ENCODE measurements at places on chromosomes 7 and 10.

- ATAC-seq = peak; percentile 99
Measured at GRCh38 chr10:73167783-73168464, at the start of the genes ECD and FAM149B1. ECD (minus strand) TSS chr10:73168008; CDS start chr10:73163937, 4,071 bp downstream. FAM149B1 (plus strand) TSS chr10:73168119; CDS start chr10:73168340, 221 bp downstream.

- ATAC-seq = no peak
Measured at GRCh38 chr7:101435461-101436220, 73.0 kb downstream of the COL26A1 start.

- no peak for ATAC-seq
Measured at GRCh38 chr7:187227-187927, 5.0 kb upstream of the FAM20C start.

DNA sequence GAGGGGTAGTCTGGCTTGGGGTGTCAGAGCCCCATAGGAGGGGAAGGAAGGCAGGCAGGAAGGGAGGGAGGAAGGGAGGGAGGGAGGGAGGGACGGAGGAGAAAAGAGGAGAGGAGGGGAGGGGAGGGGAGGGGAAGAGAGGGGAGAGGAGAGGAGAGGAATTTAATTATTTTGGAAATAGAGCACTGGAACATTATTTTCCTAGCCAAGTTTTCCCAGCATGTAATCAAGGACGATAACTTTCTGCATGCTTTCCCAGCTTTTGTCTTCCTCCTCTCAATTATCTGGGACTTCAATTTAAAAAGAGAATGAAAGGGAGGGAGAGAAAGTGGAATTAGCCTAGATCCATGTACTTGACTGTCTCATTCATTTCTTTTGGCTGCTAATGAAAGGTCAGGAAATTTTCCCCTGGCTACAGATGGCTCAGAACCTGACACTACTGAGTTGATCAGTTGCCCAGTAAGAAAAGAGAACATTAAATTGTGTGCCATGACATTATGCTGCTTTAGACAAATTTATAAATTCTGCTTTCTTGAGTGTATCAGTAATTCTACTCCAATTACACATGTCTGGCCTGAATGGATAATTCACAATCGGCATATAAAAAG, 148.8 kb downstream of the LRRC4 start:
- ATAC-seq = no peak

GRCh38 chr7:6170571-6171531, 101.6 kb downstream of the CYTH3 start:
- ATAC-seq = no peak

- peak; percentile 14 for ATAC-seq
Measured at GRCh38 chr10:76252733-76253132, 821.3 kb downstream of the LRMDA start.

DNA sequence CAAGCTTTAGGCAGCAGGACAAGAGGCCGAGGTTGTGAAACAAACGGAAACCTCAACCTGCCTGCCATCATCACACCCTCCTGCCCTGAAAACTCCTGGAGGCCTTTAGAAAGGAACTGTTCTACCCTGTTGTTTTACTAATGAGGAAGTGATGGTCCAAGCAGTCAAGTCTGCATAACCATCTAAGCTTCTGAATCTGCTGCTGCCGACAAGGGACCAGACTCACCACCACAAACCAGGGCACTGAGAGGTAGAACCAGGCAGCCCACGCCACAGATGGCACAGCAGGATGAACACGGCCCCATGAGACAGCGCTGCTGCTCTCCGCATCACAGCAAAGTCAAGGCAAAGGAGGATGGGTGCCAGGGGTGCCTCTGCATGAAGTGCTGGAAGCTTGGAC, 209.4 kb downstream of the CELF2 start:
- no peak for ATAC-seq

DNA sequence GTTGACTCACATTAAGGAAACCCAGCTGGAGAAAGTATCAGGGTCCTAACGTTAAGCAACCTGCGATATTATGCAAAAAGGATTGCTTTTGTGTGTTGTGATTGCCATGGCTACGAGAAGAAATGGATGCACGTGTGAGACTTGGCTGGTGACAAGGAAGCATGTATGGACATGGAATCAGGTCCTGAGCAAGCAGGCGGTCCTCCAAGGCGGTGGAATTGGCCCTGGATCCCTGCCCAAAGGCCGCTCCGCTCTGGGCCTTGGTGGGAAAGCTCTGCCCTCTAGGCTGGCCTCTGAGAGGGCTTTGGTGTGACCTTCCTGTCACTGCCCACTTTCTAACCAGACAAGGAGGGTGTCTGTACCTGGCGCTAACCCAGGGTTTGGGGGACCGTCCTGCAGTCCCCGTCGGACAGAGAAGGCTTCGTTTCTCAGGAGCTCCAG, 192.1 kb downstream of the EBF3 start:
- no peak for ATAC-seq

- ATAC-seq = no peak
Measured at GRCh38 chr7:100022621-100023020, 7.2 kb downstream of the ZKSCAN1 start.

GRCh38 chr10:8247191-8247590, 192.7 kb downstream of the GATA3 start:
- ATAC-seq = no peak

DNA sequence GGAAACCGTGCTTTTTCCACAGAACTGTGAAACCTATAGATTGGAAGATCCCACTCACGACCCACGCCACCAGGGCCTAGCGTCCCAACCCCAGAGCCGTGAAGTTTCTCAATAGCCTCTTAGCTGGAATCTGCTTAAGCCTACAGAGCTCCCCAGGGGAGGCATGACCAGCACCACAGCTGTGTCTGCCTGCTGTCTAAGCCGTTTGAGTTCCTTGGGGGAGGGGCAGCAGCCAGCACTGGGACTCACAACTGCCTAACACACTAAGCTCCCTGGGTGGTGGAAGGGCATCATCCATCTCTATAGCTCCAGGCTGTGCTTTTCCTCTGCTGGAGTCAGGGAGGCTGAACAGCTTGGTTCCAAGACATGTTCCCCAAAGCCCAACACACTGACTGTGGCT, 26.0 kb upstream of the TMEM140 start:
- no peak for ATAC-seq

- ATAC-seq = no peak
Measured at GRCh38 chr10:21261842-21262294, 263.6 kb downstream of the SKIDA1 start.

DNA sequence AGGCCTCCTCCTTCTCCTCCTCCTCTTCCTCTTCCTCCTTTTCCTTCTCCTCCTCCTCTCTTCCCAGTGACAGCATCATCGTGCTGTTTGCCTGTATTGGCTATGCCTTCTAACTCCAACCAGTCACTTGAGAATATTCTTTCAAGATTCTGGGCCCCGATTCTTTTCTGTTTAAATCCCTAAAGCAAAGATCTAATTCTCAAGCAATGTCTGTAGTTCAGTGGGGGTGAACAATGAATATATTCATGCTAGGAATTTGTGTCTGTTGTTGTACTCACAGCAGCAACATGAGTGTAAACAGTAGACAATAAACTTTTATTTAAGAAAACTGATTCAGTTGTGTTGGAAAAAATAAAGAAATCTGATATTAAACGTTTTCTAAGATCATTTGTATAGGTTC, 30.7 kb downstream of the NUDT5 start:
- no peak for ATAC-seq

DNA sequence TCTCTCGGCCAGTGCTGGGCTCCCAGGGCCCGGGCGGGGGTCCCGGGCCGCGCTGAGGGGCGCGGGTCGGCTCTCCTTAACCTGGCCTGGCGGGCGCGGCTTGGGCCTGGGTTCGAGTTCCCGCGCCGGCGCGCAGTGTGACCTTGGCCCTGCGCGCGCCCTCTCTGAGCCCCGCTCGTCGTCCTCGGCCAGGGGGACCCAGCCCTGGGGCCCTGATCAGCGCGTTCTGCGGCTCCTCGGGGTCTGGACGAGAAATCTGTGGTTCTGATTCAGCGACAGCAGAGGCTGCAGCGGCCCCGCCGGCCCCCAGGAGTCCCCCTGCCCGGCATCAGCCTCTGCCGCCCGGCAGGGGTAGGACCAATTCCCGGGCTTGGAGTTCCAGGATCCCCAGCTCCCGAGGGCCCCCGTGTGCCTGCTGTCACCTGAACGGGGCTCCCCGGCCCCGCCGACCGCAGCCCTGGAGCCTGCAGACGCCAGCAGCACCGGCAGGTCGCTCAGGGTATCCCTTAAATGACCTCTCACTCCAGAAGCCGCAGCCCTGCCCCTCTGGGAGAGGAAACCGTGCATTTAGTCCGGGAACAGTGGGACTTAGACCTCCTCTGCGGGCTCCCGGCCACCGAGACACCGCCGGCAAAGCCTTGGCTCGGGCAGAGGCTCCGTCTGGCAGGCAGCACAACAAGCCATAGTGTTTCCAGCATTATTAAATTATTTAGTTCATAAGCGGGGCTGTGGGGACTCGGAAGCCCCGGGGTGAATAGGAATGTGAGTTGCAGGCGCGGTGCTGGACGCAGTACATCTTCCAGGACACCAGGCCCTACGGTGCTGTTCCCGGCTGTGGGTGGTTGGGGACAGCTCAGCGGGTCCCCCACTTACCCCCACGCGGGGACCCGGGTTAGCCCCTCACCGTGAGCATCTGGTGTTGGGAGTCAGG, 572 bp downstream of the CHST12 start:
- peak; percentile 35 for ATAC-seq

GRCh38 chr7:447523-447922, 72.1 kb downstream of the PDGFA start:
- ATAC-seq = no peak

DNA sequence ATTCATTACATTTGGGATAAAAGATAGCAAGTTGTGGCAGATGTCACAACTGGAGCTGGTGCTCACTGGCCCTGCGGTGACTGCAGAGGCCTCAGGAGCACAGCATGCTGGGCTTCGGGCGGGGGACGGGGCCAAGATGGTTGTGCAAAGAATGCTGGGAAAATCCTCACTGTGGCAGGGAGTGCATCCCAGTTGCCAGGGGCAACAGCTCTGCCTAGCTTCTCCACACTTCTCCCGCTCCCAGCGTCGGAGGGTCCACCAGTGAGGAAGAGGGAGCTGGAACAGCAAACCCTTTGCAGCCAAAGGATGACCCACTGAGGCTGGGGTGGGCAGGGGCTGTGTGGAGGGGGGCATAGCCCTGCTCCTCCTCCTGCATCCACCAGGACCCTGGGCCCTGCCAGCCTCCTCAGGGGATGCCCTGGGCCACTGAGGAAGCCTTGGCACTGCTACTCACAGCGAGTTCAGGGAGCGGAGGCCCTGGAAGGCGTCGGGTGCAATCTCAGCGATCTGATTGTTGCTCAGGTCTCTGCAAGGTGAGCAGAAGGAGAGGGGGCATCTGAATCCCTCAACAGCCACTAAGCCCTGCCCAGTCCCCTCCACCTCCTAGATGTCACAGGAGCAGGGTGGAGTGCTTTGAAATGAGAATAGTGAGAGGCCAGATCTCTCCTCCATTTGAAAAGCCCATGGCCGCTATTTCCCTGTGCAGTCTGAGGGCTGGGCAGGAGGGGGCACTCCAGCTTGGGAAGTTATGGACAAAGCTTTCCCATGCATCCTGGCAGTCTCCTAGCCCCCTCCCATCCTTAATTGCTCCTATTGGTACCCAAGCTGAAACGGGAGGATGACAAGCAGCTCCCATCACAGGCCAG, 126.5 kb downstream of the SLIT1 start:
- ATAC-seq = no peak

Measured in gastroesophageal sphincter (tissue), 4 donors.